ENCODE measurements at places on chromosomes 16 and 17.
A peak's percentile ranks its signal among the peaks of the same experiment; 100 is the strongest.

DNA sequence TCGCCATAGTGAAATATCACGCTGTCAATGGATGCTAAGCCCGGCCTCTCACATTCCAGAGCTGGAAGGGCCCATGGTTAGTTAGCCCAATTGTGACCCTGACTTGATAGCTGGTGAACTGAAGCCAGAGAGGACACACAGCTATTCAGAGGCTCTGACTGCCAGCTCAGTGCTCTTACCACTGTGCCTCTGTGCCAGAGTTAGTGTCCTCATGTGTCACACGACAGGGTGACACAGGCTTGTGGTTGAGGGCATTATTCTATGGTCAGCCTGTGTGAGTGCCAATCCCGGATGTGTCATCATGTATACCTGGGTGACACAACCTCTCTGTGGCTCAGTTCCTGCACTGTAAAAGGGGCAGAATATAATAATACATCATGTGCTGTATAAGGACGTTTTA is 2.5 kb upstream of the MT1X start:
- DNase-seq = no peak

DNA sequence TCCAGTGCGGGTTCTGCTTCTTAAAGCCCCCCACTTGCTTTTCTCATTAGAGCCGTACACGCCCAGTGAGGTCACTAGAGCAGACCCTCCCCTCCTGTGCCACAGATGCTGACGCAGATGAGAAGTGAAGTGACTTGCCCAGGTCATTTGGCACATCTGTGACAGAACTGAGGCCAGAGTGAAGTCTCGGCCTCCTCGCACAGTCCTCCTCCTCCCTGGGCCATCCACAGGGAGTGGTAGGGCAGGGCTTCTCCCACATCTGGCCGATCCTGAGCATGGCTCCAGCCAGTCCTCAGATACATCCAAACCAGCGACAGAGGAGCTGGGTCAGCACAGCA is 15.3 kb upstream of the TBX2 start:
- no peak for DNase-seq

GRCh38 chr16:86996081-86996480 is 321.1 kb downstream of the C16orf95 start:
- DNase-seq = no peak

DNA sequence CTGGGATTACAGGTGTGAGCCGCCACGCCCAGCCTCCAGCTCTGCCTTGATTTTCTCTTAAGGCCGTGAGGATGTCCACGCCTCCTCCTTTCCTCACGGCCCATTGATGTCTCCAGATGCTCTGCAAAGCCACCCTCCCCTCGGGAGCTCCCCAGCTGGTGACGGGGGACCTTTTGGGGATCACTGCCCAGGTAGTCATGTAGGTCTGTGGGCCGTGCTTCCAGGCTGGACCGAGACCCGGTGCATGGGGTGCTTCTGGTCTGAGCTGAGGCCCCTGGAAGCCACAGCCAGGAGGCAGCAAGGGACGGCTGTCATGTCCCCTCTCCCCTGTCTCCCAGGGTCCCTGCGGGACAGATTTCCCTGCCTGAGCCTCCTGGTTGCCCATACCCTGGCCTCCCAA is 277.8 kb downstream of the SEC14L1 start:
- DNase-seq = no peak

GRCh38 chr16:85606904-85607303 is 6.2 kb upstream of the GSE1 start:
- no peak for DNase-seq

GRCh38 chr16:85765767-85766166 is 14.9 kb upstream of the C16orf74 start:
- DNase-seq = no peak

- DNase-seq = no peak
These were observed 14.3 kb downstream of the ARHGAP23 start for GRCh38 chr17:38442548-38442947.

DNA sequence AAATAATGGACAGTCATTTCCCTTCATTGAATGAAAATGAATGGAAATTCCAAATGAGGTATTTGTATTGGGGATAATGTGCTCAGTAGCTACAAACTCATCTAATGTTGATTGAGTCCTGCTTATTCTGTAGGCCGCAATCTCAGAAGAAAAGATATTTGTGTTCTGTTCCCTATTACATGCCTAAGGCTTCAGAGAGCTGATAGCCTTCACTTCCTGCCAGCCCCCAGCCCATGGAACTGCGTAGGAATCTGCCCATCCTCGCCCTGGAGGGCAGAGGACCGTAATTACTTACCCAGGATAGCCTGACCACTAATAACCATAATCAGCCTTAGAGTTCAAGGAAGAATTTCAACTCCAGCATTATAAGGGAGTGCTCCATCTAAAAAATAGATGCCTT is 17.9 kb upstream of the SNTB2 start:
- no peak for DNase-seq

DNA sequence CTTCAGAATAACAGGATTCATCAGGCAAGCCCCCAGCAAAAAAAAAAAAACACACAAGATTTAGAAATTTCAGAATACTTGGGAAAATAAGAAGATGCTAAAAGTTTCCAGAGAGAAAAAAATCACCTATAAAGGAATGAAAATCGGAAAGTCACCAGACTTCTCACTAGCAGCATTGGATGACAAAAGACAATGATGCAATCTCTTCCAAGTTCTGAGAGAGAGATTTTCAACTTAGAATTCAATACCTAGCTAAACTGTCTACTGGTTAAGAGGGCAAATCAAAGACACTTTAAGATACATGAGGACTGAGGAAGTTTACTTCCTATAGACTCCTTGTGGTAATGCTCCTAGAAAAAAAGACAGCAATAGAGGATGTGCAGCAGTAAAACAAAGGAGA is 23.9 kb upstream of the TNS4 start:
- no peak for DNase-seq

GRCh38 chr17:10614536-10615155 is 42.5 kb downstream of the MYH3 start:
- DNase-seq = peak; percentile 68

DNA sequence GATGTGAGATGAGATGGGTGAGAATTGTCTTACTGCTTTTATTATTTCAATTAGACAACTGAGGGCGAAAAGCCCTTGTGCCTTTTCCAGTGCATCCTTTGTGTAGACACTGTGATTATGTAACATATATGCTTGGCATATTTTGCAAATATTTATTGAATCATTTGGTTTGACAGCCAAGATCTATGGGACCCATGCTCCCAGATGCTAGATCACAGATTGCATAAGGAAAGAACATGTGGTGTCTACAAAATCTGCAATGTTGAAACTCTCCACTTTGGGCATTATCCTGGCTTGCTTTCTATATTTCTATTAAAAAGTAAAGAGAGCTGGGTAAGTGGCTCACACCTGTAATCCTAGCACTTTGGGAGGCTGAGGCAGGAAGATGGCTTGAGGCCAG is 4.8 kb upstream of the COG1 start:
- no peak for DNase-seq

DNA sequence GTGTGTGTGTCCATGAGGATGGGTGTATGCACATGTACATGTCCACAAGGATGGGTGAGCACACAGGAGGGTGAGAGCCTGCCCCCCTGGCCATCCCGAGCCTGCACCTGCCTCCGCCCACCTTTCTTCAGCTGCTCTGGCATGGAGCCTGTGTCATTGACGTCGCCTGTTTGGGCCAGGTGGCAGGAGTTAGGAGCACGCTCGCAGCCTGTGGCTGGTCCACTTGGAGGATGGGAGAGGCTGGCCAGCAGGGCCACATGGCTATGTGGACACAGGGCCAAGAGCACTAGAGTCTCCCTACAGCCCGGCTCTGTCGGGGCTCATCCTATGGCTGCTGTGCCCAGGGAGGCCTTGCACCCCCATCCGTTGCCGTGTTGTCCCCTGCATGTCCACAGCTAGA is 21.4 kb downstream of the BAHCC1 start:
- no peak for DNase-seq

- DNase-seq = no peak
These were observed 8.7 kb downstream of the THRA start for GRCh38 chr17:40071313-40072039.

DNA sequence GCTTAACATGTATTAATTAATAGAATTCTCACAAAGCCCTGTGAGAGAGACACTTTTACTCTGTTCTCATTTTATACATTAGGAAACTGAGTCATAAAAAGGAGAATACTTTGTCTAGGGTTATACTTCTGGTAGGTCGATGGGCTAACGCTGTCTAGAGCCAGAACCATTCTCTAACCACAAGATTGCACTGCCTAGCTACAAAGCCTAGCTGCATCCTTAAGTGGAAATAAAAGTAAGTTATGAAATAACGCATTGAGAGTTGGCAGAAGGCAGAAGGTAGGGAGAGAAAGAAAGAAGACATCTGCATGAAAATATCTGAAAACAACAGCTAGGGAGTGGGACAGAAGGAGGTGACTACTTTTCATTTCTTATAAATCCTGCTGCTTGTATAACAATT is 33.2 kb downstream of the IRX6 start:
- DNase-seq = no peak

DNA sequence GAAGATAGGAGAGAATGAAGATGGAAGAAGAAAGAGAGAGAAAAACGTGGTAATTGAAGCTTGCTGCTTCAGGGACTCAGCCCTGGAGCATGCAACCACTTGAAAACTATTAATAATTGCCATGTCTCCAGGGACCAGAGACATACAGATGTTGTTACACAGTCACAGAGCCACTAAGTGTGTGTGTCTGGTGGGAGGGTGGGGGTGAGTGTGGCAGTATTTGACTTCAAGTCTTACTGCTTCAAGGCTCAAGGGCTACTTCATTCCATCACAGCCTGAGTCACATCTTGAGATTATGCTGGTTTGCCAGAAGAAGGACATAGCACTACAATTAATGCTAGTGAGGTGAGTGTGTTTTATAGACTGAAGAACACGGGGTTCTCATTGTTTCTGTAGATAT is 202.2 kb downstream of the CDH8 start:
- no peak for DNase-seq

DNA sequence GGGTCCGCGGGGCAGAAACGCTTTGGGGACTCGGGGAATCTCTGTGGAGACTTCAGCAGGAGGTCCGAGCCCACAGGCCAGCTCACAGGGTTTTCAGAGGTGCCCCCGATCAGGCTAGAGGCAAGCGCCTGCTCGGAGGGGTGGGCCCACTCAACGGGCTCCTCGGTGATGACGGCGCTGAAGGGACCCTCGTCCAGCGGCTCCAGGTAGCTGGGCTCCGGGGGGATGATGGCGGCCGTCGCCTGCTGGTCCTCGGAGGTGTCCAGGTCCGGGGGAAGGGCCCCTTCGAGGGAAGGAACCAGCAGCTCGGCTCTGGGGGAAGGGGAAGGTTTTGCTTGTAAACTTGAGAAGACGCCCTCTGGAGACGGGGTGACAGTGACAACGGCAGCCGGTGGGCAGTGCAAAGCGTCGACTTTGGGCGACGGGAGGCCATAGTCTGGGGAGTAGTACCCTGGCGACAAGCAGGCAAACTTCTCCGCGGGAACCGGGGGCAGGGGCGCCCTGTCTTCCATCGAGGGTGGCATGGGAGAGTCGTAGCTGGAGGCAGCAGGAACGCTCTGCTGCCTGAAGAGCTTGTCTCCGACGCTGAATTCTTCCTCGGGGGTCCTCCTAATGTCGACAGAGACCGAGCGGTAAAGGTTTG is 63.2 kb downstream of the ZNF778 start:
- DNase-seq = no peak

- DNase-seq = no peak
These were observed 50.4 kb downstream of the ZDHHC7 start for GRCh38 chr16:84960942-84961341.

DNA sequence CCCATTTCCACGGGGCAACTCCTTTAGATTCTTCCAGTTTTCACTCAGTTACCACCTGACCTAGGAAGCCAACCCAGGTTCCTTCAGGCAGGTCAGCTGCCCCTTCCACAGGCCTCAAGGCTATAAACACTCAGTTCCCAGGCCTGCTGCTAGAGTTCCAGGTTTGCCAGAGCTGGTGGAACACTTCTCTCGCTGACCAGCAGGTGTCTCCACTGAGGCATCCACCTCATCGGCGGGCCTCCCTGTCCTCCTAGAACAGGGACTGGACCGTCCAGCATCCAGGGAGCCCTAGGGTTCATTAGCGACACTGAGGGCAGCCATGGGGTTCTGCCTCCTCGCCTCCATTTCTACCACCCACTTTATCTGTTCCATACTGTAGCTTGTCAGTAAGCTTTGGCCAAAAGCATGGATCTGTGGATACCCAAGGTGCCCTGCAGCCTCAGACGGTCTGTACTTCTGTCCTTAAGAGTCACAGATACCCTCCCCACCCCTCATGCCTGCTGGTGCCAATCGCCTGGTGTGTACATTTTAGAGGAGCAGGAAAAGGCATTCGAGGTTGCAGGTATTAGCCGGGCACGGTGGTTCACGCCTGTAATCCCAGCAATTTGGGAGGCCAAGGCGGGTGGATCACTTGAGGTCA is 29.0 kb downstream of the PIMREG start:
- DNase-seq = peak; percentile 76

DNA sequence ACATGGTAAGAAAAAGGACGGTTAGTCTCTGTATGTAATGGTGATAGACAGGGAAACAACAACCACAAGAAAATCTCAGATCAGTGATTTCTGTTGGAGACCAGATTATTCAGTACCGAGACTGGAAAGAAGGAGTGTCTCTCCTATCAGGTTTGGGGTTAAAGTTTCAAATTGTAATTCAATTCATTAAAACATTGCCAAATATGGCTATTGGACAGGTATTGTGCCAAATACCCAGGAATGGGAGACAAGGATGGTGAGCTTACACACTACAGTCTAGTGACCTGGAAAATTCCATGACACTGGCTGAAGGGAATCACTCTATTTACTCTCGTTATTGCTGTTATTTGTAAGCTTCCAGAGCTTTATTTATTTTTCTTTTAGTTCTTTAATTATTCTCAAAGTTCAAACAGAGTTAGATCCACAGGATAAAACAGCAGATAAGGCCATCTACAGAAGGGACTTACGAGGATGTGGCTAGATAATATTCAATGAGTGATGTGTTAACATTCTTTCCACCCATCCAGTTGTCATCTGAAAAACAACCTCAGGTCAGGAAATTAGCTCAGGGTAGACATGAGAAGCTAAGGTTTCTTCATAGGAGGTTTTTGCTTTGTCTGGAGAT is 25.1 kb upstream of the MMD start:
- DNase-seq = peak; percentile 50

GRCh38 chr16:10813099-10813455 is 5.5 kb downstream of the TVP23A start:
- DNase-seq = no peak

- no peak for DNase-seq
These were observed 25.0 kb upstream of the C16orf78 start for GRCh38 chr16:49348408-49349176.

- no peak for DNase-seq
These were observed 9.2 kb downstream of the RND2 start for GRCh38 chr17:43033948-43034881.

DNA sequence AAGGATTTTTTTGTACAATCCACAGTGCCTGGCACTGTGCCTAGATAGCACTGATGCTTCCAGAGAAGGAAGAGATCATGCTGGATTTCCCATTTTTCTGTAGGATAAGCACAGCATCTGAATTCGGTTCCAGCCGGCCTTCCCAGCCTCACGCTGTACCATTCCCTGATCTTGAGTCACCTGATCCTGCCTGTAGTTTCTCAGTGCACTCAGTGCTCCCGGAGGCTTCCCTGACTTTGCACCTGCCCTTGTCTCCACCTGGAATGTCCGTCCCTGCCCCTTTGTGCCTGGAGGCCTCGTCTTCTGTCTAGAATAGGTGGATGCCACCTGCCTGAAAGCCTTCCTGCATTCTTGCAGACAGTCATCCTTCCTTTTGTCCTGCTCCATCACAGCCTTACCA is 179.9 kb downstream of the CCDC182 start:
- no peak for DNase-seq

- DNase-seq = no peak
These were observed 12.8 kb downstream of the SLC6A2 start for GRCh38 chr16:55668340-55669281.
